ENCODE measurements at places on chromosomes 16 and 17.

- DNase-seq: no peak
These were observed 108.5 kb downstream of the CACNG3 start for GRCh38 chr16:24364596-24364995.

DNA sequence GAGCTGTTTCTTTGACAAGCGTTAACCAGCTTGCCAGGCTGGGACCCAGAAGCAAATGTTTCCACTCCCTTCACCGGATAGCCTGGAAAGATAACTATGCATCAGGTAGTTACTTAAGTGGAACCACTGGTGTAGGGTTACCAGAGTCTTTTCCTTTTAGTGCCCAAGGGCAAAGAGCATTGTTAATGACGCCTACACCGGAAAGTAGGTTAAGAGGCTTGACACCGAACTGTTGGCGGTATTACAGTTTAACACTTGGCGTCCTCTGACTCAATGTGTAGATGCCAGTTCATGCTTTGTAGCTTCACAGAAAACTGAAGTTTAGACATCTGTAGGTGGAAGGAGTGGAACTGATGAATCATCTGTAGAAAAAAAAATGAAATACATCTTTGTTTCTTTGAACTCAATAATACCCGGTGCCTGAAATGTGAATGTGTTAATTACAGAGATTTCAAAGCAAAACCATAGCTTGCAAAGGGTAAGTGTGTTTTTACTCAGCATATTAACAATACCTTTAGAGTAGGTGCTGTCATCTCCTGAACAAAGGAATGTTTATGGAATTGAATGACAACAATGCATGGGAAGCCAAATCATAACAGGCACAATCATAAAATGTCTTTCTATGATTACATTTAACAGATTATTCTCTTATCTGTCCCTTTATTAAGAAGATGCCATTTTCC, 426.7 kb upstream of the SALL1 start:
- DNase-seq: no peak

GRCh38 chr16:77306075-77306474, 106.9 kb downstream of the SYCE1L start:
- DNase-seq: no peak

DNA sequence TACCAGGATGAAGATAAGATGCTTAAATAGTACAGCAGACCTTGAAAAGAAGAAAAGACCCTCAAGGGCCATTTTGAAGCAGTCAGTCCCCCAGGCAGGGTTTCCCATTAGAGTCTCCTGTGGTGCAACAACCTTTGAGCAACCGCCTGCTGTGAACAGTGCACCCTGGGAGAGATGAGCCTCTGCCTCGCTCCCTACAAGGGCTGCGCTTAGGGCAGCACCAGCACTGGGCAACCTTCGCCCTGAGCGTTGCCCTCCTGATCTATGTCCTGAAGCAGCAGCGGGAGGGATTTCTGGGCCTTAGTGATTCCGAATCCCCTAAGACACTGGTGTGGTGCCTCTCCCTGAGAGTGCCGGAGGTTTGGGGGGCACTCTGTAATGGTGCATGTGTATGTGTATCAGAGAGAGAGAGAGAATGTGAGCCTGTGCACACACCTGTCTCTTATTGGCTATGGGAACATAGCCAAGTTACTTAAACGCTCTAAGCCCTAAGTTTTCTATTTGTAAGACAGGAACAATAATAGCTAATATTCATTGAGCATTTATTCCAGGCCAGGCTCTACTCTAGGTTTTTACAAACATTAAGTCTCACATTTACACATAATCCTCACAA, 25.2 kb upstream of the ABCC12 start:
- DNase-seq: no peak

- no peak for DNase-seq
These were observed 59.0 kb downstream of the ACSM2A start for GRCh38 chr16:20510323-20510722.

- DNase-seq: no peak
These were observed 129.6 kb downstream of the MRM1 start for GRCh38 chr17:36730857-36731490.

DNA sequence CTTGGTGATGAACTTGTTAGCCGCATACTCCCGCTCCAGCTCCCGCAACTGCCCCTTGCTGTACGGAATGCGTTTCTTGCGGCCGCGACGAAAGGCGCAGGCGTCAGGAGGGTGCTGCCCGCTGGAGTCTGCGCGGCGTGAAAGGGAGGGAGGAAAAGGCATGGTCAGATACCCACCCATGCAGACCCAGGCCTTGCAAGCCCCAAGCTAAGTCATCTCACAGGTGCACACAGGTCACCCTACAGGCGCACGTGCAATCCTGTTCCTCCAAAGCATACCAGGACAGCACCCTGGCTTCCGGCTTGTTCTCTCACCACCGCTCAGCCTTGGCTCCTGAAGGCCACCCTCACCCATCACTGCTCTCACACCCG, 1.6 kb downstream of the HOXB13 start:
- no peak for DNase-seq

DNA sequence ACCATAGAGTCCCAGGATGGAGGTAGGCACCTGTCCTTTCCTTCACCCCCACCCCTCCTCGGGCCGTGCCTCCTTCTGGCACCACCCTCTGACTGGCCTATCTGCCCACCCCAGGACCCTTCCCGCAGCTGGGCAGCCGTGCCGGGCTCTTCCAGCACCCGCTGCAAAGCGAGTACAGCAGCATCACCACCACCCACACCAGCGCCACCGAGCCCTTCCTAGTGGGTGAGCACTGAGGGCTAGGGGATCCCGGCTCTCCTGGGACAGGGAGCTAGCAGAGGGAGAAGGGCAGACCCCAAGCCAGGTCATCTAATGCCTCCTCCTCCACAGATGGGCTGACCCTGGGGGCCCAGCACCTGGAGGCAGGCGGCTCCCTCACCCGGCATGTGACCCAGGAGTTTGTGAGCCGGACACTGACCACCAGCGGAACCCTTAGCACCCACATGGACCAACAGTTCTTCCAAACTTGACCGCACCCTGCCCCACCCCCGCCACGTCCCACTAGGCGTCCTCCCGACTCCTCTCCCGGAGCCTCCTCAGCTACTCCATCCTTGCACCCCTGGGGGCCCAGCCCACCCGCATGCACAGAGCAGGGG, 7.8 kb downstream of the GALK1 start:
- DNase-seq: no peak

DNA sequence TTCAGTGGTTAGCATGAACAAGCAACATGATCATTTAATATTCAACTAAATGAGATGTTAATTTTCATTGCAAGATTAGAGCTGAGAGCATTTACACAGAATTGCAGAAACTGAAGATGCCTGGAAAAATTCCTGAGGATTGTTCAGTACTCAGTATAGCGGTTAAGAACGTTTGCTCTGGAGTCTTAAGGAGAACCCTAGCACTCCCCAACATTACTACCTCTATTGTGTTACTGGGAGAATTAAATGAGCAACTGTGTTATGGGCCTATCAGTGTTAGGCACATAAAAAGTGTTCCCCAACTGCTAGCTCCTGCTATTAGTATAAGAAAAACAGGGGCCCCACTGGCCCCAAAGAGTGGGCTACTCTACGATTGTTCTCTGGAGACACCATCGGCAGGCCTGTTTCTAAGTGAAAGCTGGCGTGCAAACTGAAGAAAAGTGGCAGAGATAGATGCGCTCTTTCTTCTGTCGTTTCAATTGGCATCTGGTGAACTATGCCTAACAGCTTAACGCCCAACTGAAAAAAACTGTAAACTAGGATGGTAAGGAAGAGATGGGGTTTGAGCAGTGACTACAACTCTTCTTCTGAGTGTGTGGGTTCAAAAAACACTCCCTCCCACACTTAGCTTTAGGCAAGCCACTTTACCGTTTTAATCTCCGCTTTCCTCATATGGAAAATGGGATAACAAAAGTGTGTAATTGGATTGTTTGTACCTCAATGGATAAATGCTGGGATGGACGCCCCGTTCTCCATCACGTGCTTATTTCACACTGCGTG, 1.3 kb downstream of the CDR2 start:
- DNase-seq: peak; percentile 16

DNA sequence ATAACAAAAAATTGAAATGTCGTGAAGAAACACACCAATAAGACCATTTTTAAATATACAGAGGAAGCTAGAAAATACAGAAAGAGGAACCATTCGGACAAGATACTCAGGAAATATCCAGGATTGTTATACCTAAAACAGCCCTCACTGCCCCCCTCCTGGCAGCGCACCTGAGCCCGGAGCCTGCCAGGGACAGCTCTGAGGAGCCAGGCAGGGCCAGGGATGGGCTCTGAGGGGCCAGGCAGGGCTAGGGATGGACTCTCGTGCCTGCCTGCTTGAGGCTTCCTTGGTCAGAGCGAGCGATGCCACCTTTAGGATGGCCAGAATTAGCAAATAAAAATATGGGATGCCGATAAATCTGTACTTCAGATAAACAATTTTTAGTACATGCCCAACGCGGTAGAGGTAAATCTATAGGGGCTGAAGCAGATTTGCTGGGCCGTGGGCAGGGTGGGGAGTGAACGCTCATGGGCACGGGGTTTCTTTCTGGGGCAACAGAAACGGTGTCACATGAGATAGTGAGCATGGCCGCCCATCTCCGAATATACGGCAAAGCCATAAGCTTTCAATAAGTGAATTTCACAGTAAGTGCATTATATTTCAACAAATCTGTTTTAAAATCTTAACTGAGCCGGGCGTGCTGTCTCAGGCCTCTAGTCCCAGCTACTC, 18.2 kb upstream of the CSNK1D start:
- DNase-seq: no peak

GRCh38 chr16:787978-788398, at the start of gene RPUSD1:
TSS of gene RPUSD1 (minus strand) at chr16:788381. CDS start at chr16:787737, 644 bp downstream.
- no peak for DNase-seq

- DNase-seq: no peak
These were observed 75.2 kb downstream of the KATNIP start for GRCh38 chr16:27625050-27625697.

All from CD4-positive, alpha-beta T cell treated with Interleukin-10 for 1 hour (primary cell).